ENCODE measurements at places on chromosomes 4 and X.

- DNase-seq, result no peak
These were observed 105.0 kb upstream of the PAQR3 start for GRCh38 chr4:79044141-79044659.

- no peak for DNase-seq
These were observed 30.8 kb downstream of the DOK7 start for GRCh38 chr4:3493720-3494461.

- no peak for DNase-seq
These were observed 405.2 kb upstream of the CNKSR2 start for GRCh38 chrX:20968996-20969395.

DNA sequence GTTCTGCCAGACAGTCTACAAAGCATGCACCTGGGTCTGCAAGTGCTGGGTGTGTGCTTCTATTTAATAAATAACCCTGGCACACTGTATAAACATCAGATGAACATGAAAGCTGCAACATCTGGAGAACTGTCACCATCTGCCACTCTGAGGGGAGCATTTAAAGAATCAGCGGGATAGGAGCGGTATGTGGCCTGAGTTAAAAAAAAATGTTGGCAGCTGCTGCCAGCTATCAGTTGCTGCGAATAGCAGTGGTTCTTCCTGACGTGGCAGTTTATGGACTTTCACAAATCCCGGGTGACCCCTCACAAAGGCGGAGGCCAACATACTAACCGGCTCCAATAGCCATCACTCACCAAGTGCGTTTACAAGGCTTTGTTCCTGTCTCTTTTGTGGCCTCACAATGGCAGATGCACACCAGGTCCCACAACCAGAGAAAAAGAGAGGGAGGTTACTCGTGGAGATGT lies 95.1 kb downstream of the RASL11B start:
- no peak for DNase-seq
